IMR-90 (cell line): ENCODE measurements at places on chromosomes 12 and 14. TPM values are rescaled to one million over a fixed set of nuclear protein-coding genes. Genes with fewer than 3 reads are reported as not detected.

Gene GLIPR1L2
- not detected in 2 replicates for total RNA-seq

DNA sequence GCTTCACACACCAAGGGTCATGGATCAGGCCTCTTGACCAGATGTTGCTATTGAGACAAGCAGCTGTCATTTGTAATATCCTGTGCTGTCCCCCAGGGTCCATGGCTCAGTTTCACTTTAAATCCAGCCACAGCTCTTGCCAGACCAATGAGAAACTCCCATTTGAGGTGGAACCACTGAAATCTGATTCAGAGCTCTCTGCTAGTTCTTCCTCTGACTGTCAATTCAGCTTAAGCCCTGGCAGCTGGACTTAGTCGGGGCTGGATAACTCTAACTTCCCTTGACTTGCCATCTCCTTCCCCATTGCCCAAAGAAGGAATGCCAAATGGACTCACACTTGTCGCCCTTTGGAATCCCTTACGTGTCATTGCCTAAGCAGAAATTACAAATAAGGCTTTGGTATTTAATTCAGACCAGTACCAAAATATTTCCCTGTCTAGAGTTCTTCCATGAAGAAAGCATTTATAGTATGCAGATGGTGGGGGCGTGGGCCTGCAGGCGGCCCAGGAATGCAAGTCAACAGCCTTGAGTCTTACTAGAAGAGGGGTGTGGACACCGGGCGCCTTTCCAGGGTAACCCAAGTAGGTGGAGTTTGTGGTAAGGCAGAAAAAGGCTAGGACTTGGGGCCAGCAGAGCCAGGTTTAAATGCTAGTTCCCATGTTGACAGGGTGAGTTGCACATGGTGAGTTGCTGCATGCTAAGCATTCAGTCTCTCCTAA lies 96.9 kb upstream of the TMPO start:
- peak overlapping the region; percentile 18; the same call in 1 of the 2 replicates for H3K4me3 ChIP-seq
- H3K4me1 ChIP-seq, result peaks cover 11% of the 10 kb centered on the region

DNA sequence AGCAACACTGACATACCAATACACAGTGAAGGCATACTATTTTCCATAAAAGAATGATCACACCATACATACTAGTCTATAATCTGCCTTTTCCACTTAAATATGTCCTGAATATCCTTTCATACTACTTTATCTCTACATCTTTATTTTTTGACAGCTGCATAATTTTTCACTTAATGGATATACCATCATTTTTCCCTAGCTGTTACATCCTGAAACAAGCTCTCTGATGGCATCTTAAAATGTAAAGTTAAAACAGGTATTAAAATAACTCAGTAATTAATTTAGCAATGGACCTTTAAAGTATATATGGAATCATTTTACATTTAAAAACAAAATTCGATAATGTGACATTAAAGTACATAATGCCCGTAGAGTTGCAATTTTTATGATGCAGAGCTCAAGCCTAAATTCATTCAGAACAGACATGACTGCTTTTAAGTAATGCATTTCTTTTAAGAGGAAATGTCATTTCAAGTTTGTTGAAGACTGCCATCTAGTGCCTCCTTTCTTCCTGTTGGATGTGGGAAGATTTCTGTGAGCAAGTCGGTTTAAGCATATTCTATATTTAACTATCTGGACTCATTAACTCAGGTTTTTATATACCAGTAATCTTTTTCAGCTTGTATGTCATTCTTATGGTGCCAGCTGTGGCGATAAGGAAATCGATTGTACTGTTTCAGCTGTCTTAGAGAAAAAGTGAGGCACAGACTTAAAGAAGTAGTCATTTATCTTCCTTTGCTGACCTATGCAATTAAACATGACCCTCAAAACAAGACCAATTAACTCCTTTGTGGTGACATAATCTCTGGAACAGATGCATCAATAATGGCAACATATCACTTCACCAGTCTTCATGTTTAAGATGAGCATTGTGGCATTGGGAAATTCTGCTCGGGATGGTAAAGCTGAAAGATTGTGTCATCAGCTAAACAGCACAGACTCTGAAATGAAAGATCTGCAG lies 20.3 kb downstream of the PRICKLE1 start:
- H3K27ac ChIP-seq, result no peak overlapping the region
- H3K4me3 ChIP-seq, result no peak overlapping the region
- peaks cover 20% of the 10 kb centered on the region for H3K4me1 ChIP-seq
- H3K27me3 ChIP-seq, result no peaks in the 10 kb centered on the region
- H3K36me3 ChIP-seq, result no peaks in the 10 kb centered on the region

GRCh38 chr12:118870551-118870950 lies 110.8 kb upstream of the SRRM4 start:
- no peak overlapping the region for H3K4me3 ChIP-seq
- no peak for DNase-seq
- no peaks in the 10 kb centered on the region for H3K27me3 ChIP-seq
- no peaks in the 10 kb centered on the region for H3K4me1 ChIP-seq

DNA sequence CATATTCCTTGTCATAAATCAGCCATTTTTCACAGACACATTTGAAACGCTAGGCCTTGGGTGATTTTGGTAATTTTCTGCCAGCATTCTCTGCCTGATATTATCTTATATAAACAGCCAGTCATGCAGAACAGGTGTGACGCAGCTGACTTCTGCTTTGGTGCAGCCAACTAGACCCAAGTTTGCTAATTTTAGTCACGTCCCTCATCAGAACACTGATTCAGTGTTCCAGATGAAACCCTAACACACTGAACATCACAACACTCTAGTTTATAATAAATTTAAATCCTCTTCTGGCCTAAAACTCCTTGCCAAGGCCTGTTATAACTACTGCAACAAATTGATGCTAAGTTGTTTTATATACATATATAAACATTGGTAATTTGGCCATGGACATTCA lies 386.1 kb downstream of the SEC23A start:
- no peak overlapping the region for H3K27ac ChIP-seq
- no peaks in the 10 kb centered on the region for H3K4me1 ChIP-seq
- H3K36me3 ChIP-seq, result no peaks in the 10 kb centered on the region
- no peaks in the 10 kb centered on the region for H3K27me3 ChIP-seq

- no peaks in the 10 kb centered on the region for H3K36me3 ChIP-seq
- H3K27me3 ChIP-seq, result peaks cover 37% of the 10 kb centered on the region
- H3K4me1 ChIP-seq, result no peaks in the 10 kb centered on the region
Observed at GRCh38 chr14:100639280-100639679, 52.1 kb upstream of the BEGAIN start.
